Esophagus squamous epithelium (tissue), 5 donors: ENCODE measurements at places on chromosomes 4 and X.

- no peak for DNase-seq
Observed at GRCh38 chr4:86484241-86484640, 109.9 kb upstream of the PTPN13 start.

- DNase-seq, result no peak
Observed at GRCh38 chrX:38149016-38149415, 71.7 kb downstream of the SRPX start.

- no peak for DNase-seq
Observed at GRCh38 chr4:128601991-128602695, 207.4 kb upstream of the JADE1 start.

- DNase-seq, result no peak
Observed at GRCh38 chr4:189204616-189205015, 736.1 kb upstream of the FRG1 start.

DNA sequence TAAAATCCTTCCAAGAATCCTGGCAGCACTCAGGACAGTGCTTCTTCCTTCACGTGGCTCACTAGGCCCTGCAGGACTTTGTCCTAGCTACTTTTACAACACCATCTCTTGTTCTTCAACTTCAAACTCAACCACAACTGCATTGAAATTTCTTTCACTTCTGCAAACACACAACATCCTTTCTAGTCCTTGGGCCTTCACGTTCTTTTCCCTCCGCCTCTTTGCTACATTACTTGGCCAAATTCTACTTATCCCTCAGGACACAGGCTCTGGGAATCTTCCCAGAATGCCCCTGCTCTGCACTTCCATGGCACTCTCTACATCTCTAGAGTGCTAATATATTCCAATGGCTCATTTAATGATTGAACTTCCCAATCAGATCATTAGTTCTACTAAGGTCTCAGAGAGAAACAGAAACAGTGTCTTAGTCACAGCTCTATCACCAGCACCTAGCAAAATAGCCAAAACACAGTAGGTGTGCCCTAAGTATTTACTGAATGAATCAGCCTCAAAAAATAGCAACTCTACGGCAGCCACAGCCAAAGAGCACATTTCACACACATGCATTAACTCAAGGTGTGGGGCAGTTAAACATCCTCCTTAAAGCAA lies 73.3 kb downstream of the MANBA start:
- DNase-seq, result no peak

DNA sequence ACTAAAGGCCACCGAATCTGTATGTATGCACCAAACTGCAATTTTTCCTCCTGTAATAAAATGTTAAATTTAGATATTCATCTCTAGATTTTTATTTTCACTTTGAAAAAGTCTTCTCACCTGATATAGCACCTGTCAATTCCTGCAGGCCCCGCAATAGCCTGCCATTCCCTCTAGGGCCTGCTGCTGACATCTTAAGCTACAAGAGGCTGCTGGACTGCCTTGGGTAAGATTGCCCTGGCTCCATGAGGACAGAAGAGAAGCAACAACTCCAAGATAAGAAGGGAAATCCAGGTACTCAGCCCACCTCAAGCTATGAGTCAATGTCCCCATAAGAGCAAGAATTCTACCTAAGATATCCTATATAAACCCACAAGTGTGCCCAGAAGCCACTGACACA lies 230.2 kb upstream of the AGTR2 start:
- no peak for DNase-seq

GRCh38 chr4:99652596-99653436 lies 4.8 kb downstream of the C4orf54 start:
- DNase-seq, result no peak

- DNase-seq, result no peak
Observed at GRCh38 chr4:177569434-177569833, 127.2 kb upstream of the AGA start.

GRCh38 chr4:38101563-38101962 lies 141.4 kb downstream of the PTTG2 start:
- no peak for DNase-seq

DNA sequence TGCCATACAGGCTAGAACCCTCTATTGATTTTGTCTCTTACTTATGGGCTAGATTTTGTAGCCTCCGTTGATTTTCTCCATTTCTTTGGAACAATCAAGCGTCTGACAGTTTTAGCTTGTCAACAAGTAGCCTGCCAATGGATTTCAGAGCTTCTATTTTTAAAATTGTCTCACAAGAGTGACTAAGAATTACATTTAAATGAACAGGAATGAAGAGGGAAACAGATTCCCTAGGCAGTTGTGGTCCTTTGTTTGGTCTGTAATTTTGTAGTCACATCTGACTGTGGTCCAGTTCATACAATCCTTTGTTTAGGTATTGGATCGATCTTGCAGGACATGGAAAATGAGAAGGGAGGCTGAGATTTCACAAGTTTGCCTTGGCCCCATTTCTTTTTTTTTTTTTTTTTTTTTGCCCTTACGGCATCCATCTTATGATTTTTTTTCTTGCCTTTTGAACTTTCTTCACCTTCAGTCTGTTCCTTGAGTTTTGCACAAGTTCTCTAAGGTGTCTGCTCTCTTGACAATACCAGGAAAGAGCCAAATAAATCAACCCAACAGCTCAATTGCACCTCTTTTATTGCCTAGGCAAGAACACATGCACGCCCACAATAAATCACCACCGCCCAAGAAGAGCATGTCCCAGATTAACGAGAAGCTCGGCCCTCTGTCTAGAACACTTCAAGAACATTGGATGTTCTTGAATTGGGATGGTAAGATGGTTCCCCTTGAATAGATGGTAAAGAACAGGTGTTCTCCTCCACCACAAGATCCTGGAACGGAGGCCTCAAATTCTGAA lies 86.5 kb upstream of the EGFL6 start:
- DNase-seq, result no peak

GRCh38 chrX:9912351-9913145 lies 54.6 kb upstream of the CLDN34 start:
- DNase-seq, result no peak

DNA sequence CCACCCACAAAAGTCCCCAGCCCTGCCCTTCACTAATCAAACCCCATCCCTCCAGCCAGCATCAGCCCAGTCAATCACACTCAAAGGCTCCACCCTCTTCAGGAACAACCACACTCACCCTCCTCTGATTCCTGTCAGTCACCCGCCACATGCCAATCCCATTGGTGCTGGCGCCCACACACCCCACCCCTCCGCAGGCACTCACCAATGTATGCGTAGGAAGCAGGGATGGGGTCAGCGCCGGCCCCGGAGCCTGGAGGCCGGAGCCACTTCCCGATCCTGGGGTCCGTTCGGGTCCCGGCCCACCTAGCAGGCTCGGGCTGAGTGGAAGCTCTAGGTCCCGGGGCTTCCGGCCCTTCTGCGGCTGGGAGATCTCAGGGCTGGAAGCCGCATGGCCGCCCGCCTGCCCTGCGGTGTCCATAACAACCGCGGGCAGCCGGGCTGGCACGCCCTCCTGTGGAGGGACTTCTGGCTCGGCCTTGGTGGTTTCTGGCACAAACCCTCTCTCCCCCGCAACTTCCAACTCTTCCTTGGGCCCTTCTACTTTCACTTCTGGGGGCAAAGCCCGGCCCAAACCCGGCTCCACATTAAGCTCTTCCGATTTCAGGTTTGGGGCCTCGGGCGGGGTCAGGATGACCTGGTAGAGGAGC lies 7.9 kb upstream of the CFP start:
- no peak for DNase-seq

DNA sequence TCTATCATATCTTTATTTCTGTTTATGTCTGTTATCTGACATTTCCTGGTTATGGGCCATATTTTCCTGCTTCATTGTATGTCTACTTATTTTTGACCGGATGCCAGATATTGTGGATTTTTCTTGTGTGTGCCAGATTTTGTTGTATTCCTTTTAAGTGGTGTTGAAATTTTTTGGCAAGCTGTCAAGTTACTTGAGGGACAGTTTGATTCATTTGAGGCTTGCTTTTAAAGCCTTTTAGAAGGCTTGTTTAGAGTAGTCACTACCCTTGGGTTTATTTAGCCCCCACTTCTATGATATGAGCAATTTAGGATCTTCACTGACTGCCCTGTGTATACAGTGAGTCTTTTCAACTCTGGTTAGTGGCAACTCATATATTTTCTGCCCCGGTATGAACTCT lies 29.2 kb upstream of the NPY2R start:
- DNase-seq, result no peak

DNA sequence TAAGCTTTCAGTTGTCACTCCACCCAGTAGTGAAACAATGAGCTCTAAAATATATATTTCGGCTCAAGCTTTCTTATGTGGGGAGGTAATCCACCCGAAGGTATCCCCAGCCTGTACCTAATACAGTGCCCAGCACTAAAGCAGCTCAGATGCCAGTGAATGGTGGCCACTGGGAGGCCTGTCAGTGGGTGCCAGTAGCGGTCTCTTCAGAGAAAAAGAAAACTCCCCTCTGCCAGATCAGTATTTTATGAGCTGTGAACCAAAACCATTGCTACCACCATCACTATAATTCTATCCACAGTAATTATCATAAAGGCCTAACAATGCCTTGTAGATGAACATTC lies 835 bp upstream of the NFKB1 start:
- DNase-seq, result no peak

DNA sequence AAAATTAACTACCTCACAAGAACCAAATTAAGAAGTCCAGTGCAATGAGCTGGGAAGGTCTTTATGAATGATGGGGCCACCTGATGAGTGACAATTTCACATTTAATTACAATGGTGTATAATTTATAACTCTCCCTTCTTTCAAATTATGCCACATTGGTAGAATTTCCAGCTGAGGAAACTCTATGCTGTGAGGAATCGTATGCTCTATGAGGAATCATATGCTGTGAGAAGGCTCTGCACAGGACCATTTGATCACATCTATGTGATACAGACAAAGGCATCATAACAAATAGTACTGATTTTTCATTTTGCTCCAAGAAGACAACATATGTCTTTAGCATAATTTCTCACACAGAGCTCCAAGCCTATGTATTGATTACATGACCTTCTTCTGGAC lies 69.3 kb downstream of the PDHA2 start:
- DNase-seq, result no peak

GRCh38 chr4:182188622-182189021 lies 54.6 kb upstream of the TENM3 start:
- DNase-seq, result no peak

DNA sequence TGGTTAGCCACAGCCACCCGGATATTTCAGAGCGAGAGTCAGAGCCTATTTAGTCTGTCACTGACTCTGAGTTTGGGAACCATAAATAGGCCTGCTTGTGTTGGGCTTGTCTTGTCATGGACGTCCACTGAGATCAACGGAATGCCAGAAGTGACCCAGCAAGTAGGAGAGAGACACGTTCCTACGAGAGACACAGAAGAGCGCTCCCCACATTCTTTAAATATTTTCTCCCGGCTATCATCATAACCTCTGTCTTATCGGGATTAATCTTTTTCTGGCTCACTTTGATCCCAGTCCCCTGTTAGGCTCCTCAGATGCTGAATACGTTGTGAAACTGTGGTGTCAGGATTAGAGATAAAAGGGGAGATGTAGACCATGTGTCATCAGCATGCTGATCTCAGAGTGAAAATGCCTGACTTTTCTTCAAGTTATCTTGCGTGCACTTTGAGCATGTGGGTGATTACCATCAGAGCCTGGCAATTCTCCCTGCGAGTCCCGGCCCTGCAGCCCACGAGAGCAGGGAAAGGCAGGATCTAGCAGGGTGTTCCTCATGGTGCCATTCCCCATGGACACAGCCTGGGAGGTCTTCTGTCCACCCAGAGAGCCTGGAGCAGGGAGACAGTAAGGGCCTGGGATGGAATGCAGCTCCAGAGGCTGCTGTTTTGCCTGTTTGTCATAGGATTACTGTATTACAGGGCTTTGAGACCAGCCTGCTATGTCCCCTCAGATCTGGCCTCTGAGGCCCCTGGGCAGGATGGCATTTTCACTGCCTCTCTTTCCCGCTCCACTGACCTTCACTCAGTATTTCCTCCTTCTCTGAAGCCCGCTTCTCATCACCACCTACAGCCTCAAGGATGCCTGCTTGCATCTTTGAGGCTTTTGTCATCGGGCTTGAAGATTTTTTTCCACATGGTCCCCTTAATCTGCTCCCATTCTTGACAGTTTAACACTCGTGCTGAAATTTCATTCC lies 2.8 kb upstream of the TENM3 start:
- DNase-seq, result no peak

GRCh38 chr4:153152501-153153338 lies 51.5 kb upstream of the TRIM2 start:
- no peak for DNase-seq
